ENCODE measurements at places on chromosomes 12 and 14. TPM values are rescaled to one million over a fixed set of nuclear protein-coding genes. Genes with fewer than 3 reads are reported as not detected.

DNA sequence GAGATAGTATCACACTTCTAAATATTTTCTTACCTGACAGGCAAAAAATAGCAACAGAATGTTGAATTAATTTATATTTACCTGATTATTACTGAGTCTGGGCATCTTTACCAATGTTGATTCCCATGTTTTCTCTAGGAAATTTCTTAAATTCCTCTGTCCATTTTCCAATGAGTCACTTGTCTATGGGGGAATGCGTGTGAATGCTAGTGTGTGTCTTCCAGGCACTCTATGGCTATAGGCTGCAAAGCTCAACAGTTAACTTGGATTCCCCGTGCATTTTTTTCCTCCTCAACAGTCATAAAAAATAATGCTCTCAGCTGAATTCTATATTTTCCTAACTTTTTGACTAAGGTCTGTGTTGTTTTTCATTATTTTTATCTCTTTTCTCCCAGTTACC is 1385.8 kb upstream of the FLRT2 start:
- no peak overlapping the region for H3K27ac ChIP-seq
- H3K27me3 ChIP-seq, result no peaks in the 10 kb centered on the region
- ATAC-seq, result no peak
- no peak overlapping the region for H3K4me3 ChIP-seq

DNA sequence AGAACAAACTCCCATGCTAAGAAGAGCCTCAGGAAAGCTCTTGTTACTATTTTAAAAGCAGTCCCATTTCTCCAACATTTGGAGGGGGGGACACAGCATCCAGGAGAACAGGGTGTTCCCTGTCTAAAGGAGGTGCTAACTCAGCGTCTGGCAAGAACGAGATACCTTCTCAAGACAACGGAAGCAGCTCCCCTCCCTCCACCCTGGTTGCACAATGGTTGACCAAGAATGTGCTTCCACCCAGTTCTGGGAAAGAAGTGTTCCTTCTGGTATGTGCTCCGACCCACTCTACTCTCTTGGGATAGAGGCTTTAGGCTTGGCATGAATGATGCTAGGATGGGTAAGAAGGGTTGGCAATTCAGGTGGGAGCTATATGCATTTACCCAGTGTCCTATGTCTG is 1.5 kb upstream of the KRT6A start:
- no peak overlapping the region for H3K27ac ChIP-seq
- ATAC-seq, result no peak
- peaks cover 48% of the 10 kb centered on the region for H3K27me3 ChIP-seq
- no peaks in the 10 kb centered on the region for H3K36me3 ChIP-seq
- no peaks in the 10 kb centered on the region for H3K4me1 ChIP-seq

- H3K4me3 ChIP-seq, result no peak overlapping the region
- peaks cover 31% of the 10 kb centered on the region for H3K27me3 ChIP-seq
- H3K36me3 ChIP-seq, result no peaks in the 10 kb centered on the region
- H3K27ac ChIP-seq, result no peak overlapping the region
Observed at GRCh38 chr12:109612975-109613502, 39.4 kb downstream of the MVK start.

- ATAC-seq, result no peak
- no peaks in the 10 kb centered on the region for H3K27me3 ChIP-seq
- no peaks in the 10 kb centered on the region for H3K4me1 ChIP-seq
- H3K27ac ChIP-seq, result no peak overlapping the region
- H3K4me3 ChIP-seq, result no peak overlapping the region
Observed at GRCh38 chr12:30188602-30189326, 405.0 kb upstream of the TMTC1 start.

GRCh38 chr14:35416108-35416750 is 11.7 kb upstream of the NFKBIA start:
- H3K4me1 ChIP-seq, result peaks cover 45% of the 10 kb centered on the region
- peak overlapping the region; percentile 60 for H3K4me3 ChIP-seq
- peaks cover 4% of the 10 kb centered on the region for H3K27me3 ChIP-seq
- peak; percentile 77 for ATAC-seq
- peak overlapping the region; percentile 77 for H3K27ac ChIP-seq

- H3K4me1 ChIP-seq, result peaks cover 1% of the 10 kb centered on the region
- H3K27me3 ChIP-seq, result no peaks in the 10 kb centered on the region
- H3K36me3 ChIP-seq, result peaks cover 30% of the 10 kb centered on the region
Observed at GRCh38 chr14:80906946-80907345, 34.6 kb downstream of the CEP128 start.

GRCh38 chr14:37254411-37254947 is 56.7 kb downstream of the MIPOL1 start:
- ATAC-seq, result no peak
- no peaks in the 10 kb centered on the region for H3K4me1 ChIP-seq
- H3K27ac ChIP-seq, result no peak overlapping the region
- no peaks in the 10 kb centered on the region for H3K36me3 ChIP-seq
- H3K27me3 ChIP-seq, result no peaks in the 10 kb centered on the region
- no peak overlapping the region for H3K4me3 ChIP-seq

DNA sequence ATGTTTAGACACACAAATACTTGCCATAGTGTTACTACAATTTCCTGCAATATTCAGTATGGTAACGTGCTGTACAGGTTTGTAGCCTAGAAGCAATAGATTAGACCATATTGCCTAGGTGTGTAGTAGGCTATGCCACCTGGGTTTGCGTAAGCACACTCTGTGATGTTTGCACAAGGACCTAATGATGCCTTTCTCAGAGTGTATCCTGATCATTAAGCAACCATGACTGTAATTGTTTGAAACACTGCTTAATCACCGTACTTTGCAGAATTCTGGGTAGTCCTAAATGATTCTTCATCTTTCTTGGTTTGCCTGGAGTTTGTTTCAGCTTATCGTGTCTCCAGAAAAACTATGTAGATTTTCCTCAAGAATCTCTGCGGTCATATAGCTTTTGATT is 11.2 kb upstream of the TCP11L2 start:
- ATAC-seq, result no peak
- no peaks in the 10 kb centered on the region for H3K36me3 ChIP-seq
- H3K27me3 ChIP-seq, result no peaks in the 10 kb centered on the region
- no peak overlapping the region for H3K27ac ChIP-seq
- H3K4me1 ChIP-seq, result no peaks in the 10 kb centered on the region

- H3K27me3 ChIP-seq, result peaks cover 73% of the 10 kb centered on the region
- no peak overlapping the region for H3K27ac ChIP-seq
- H3K36me3 ChIP-seq, result no peaks in the 10 kb centered on the region
- no peak overlapping the region for H3K4me3 ChIP-seq
Observed at GRCh38 chr12:71942703-71943102, 4.1 kb downstream of the TPH2 start.

- H3K27ac ChIP-seq, result no peak overlapping the region
- peaks cover 49% of the 10 kb centered on the region for H3K27me3 ChIP-seq
- H3K4me3 ChIP-seq, result no peak overlapping the region
- H3K36me3 ChIP-seq, result no peaks in the 10 kb centered on the region
- ATAC-seq, result no peak
Observed at GRCh38 chr14:95705518-95705917, 8.4 kb downstream of the TCL1A start.

GRCh38 chr12:99146185-99146584 is 501.1 kb downstream of the APAF1 start:
- ATAC-seq, result no peak
- H3K27ac ChIP-seq, result no peak overlapping the region
- no peaks in the 10 kb centered on the region for H3K27me3 ChIP-seq
- no peak overlapping the region for H3K4me3 ChIP-seq

DNA sequence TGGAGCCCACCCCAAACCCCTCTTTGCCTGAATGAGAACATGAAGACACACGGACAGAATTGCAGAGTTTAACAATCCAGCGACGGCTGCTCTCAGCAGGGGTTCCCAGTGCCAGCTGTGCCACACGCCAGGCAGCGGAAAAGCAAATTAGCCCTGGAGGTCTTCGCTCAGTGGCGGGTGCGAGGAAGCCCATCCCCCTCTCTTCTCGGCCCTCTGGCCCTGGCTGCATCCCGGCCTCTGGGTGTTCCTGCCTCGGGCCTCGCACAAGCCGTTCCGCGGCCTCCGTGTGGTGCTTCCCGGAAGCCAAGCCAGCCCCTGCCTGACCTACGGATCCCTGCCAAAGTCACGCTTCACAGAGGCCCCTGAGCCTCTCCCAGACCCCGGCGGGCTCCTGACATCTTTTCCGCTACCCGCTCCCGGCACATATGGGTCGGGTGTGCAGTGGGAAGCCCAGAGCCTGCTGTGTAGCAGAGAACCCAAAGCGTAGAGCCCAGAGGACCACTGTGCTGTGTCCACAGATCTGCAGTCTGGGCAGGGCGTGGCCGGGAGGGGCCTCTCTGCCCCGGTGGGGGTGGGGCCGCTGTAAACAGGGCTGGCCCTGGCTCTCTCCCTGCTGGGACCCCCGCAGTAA is 70.7 kb upstream of the GALNT9 start:
- peaks cover 19% of the 10 kb centered on the region for H3K27me3 ChIP-seq
- H3K36me3 ChIP-seq, result no peaks in the 10 kb centered on the region
- H3K4me3 ChIP-seq, result no peak overlapping the region
- no peaks in the 10 kb centered on the region for H3K4me1 ChIP-seq

DPPA3 gene
- total RNA-seq, result not detected
